ENCODE measurements at places on chromosomes 2 and 18. TPM values are rescaled to one million over a fixed set of nuclear protein-coding genes. Genes with fewer than 3 reads are reported as not detected.

The TUBA4B gene
- total RNA-seq: not detected

The METTL4 gene
- 8.6 TPM for total RNA-seq

The RAX gene
- not detected for total RNA-seq

The FEV gene
- total RNA-seq: not detected

The SERPINB11 gene
- not detected for total RNA-seq

The VIT gene
- 0.39 TPM for total RNA-seq

The TRABD2A gene
- total RNA-seq: 0.54 TPM

The CHMP3 gene
- total RNA-seq: 63.3 TPM

The CHRNG gene
- not detected for total RNA-seq

The LCT gene
- not detected for total RNA-seq

The FBXO36 gene
- total RNA-seq: 2.6 TPM

The ZBTB7C gene
- not detected for total RNA-seq

The LGALSL gene
- total RNA-seq: 3.1 TPM

The RAD51AP2 gene
- total RNA-seq: not detected

The GKN1 gene
- total RNA-seq: not detected

The SMYD1 gene
- total RNA-seq: not detected

The REG3A gene
- total RNA-seq: not detected

The NEUROD1 gene
- total RNA-seq: not detected

The MC5R gene
- not detected for total RNA-seq

The TAF4B gene
- 2.2 TPM for total RNA-seq

The M1AP gene
- 0.39 TPM for total RNA-seq

The ANKRD39 gene
- total RNA-seq: 6.3 TPM

The DSG4 gene
- not detected for total RNA-seq

The CPLX4 gene
- total RNA-seq: not detected

The ACKR3 gene
- total RNA-seq: 202 TPM

The PER2 gene
- 4.3 TPM for total RNA-seq

The VAMP8 gene
- total RNA-seq: 73.0 TPM

The CD207 gene
- total RNA-seq: not detected

The CCDC178 gene
- total RNA-seq: not detected

The SIX2 gene
- 2.0 TPM for total RNA-seq

The ZDBF2 gene
- total RNA-seq: 7.5 TPM

The MAP4K3 gene
- 51.7 TPM for total RNA-seq

Measured in placental epithelial cell (primary cell).